ENCODE measurements at places on chromosomes 2 and 18.

GRCh38 chr18:40974448-40974847, 980.6 kb upstream of the PIK3C3 start:
- DNase-seq: no peak

DNA sequence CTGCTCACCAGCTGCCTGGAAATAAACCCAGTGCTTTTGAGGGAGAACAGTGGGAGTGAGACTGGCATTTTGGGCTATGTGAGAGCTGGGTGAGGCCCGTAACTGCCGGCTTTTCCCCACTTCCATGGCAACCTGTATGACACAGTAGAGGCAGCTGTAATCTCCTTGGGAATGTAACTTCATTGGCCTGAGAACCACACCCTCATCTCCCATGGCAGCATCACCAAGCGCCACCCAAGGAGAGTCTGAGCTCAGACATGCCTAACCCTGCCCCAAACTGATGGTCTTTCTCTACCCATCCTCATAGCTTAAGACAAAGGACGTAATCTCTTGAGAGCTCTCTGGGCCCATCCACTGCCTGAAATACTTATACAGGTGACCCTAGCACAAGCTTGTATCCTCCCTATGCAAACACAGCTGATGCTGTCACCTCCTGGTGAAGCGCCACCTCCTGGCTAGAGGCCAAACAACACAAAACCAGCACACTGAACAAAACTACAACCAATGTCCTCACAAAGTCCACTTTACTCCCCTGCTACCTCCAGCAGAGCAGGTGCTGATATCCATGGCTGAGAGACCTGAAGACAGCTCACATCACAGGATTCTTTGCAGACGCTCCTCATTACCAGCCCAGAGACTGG, 763.4 kb upstream of the NRXN1 start:
- DNase-seq: peak; percentile 70

- peak; percentile 87 for DNase-seq
These were observed 330.2 kb upstream of the FANCL start for GRCh38 chr2:58571181-58571852.

- no peak for DNase-seq
These were observed 53.1 kb downstream of the CHRNA1 start for GRCh38 chr2:174711206-174711605.

DNA sequence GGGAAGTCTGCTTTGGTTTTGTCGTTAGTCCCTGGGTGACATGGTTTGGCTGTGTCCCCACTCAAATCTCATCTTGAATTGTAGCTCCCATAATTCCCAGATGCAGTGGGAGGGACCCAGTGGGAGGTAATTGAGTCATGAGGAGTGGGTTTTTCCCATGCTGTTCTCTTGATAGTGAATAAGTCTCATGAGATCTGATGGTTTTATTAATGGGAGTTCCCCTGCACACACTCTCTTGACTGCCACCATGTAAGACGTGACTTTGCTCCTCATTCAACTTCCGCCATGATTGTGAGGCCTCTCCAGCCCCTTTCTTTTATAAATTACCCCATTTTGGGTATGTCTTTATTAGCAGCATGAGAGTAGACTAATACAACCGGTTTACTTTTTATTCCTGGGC, 405.8 kb upstream of the ID2 start:
- no peak for DNase-seq

DNA sequence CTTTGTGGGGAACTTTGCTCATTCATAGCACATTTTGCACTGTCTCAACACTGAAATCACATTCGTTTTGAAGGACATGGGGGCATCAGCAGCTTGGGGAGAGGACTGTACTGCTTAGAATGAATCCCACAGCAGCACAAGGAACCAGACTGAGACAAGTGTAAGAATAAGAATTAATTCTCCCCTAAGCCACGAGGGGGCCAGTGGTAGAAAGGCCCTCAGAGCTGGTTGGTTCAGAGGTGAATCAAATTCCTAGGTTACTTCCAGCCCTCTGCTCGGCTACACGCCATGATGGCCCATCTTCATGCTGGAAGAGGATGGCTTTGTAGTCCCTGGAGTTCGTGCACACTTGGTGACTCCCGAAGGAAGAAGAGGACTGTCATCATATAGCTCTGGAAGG, 12.0 kb upstream of the MC5R start:
- DNase-seq: peak; percentile 39

DNA sequence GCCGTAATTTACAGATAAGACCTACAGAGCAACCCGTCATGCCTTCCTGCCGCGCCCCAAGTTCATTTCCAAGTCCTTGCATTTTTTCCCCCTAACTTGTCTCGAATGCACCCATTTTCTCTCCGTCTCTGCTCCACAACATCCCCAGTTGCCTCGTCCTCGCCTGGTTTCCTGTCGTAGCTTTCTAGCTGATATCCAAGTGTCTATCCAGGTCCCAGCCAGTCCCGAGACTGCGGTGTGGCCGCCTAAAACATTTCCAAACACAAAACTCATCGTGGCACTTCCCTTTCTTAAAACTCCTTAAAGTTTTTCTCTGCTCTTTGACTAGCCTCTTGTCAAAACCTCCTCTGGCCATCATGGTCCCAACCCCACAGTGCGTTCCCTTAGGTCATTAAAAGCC, 1.2 kb upstream of the BARD1 start:
- DNase-seq: peak; percentile 38

DNA sequence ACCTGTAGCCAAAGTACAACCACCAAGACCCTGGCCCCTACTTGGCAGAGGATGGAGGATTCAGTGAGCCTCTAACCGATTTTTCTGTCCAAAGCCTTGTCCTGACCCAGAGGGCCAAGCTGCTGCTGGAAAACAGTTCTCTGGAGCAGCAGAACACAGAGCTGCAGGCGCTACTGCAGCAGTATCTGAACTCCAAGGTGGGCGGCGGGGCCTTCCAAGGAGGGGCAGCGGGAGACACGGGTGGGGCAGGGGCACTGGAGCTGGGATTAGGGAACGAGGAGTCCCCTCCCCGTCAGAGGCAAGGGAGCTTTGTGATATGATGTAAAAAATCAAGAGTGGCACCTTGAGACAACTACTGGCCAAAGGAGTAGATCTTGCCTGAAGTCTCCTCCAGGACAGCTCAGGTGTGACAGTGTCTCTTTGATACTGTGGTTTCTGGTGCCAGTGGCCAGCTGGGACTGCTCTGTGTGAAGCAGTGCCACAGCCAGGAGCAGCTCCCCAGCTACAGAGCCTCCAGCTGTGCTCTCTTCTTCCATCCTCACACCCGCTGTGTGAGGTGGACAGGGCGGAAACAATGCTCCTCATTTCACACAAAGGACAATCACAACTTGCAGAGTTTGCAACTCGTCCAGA, 22.8 kb downstream of the OTOF start:
- DNase-seq: no peak

GRCh38 chr18:25463726-25464125, 111.8 kb upstream of the ZNF521 start:
- DNase-seq: no peak

DNA sequence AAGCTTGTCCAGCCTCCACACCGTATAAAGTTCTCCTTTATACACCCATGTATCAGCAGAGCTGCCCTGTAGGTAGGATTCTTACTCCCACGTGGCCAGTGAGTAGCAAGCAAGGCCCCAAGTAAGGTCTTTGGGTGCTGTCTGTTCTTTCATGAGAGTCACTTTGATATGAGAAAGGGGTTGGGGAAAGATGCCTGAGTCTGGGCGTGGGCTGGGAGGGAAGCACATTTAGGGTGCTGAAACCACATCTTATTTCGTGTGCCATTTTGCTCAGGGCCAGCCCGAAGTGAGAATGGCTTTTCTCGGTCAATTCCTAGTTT, 436 bp upstream of the ITPRIPL1 start:
- DNase-seq: no peak

DNA sequence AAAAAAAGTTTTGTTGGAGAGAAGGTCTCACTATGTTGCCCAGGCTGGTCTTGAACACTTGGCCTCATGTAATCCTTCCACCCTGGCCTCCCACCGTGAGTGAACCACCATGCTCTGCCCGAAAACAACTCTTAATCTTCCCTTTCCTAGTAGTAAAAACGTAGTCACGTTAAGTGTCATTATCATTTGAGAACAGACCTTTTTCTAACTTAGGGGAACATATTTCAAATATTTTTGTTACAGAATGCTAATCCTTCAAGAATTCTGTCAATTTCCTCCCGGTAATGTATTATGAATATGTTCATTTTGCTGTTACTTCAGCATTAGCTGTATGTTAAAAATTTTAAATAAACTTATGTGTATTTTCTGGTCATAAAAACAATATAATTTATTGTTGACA, 49.7 kb downstream of the MTA3 start:
- DNase-seq: no peak
